NCI-H2029 (cell line): ENCODE measurements at places on chromosomes 13 and 19.

DNA sequence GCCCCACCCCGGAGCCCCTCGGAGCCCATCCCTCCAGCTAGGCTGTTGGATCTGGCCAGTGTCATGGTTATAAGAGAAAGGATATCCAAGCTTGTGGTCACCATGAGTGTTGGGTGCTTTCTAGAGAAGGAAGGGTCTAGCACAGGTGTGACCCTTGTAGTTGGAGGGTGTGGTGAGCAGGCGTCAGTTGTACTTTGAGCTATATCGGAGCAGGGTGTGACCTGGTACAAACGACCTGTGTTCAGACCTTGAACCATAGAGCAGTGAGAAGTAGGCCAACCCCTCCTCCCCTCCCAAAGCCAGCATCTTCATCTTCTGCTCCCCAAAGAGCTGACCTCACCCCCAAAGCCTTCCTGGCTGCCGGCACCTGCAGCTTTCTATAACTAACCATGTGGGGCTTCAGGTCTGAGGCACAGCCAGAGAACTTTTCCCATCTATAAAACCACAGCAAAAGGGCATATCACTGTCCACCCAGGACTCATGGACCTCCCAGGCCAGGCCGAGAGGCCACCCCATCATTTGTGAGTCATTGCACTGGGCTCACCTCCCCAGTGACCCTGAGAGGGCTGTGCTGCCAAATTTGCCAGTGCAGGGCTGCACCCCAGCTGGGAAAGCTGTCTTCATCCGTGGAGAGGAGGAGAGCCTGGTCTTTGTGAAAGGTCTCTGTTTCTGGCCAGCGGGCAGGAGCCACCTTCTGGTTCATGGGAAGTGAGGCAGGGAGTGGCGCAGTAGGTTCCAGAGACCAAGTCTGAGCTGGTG lies 14.2 kb downstream of the RAB8A start:
- DNase-seq: no peak

GRCh38 chr19:6236310-6237291 lies 43.2 kb downstream of the MLLT1 start:
- no peak for DNase-seq

GRCh38 chr19:13902993-13903555 lies 2.8 kb downstream of the BRME1 start:
- no peak for DNase-seq

GRCh38 chr19:6564393-6564792 lies 26.6 kb downstream of the CD70 start:
- DNase-seq: no peak

- DNase-seq: no peak
Observed at GRCh38 chr19:18906605-18907519, 10.9 kb upstream of the CERS1 start.

DNA sequence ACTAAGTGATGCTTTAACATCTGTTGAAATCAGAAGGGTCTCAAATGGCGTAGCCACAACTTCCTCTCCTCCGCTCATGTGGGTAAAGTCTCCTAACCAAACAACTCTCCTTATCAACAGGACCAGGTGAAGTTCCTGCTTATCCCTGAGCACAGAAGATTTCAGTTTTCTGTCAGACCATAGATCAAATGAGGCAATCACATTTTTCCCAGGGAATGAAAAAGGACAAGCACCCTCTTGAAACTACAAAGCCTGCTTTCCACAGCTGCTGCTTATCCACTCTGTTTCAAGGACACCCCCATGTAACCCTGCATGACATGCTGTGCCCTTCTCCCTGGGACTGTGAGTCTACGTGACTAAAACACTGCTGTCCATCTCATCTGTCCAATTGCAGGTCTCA lies 788.3 kb upstream of the SLITRK5 start:
- no peak for DNase-seq

DNA sequence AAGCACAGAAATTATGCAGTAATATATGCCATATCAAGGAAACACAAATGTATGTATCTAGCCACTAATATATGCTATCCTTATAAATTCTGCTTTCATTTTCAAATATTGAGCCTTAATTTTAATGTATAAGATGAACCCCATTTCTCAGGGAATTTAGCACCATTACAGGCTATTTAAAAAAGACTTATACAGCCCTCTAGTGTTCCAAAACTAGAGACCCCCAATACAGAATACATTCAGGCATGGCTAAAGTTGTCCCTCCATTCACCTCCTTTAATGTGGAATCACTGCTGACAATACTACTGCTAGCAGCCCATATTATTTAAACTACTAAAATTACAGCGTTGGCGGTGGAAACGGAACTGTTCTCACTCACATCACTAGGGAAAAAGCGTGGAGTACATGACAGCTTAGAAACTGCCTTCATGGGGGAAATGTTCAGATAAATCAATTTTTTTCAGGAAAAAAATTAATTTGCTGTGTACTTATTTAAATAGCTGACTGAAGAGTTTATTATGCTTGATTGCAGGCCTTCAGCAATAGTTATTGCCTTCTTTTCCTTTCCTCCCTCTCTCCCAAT lies 541.0 kb downstream of the PCDH9 start:
- no peak for DNase-seq

DNA sequence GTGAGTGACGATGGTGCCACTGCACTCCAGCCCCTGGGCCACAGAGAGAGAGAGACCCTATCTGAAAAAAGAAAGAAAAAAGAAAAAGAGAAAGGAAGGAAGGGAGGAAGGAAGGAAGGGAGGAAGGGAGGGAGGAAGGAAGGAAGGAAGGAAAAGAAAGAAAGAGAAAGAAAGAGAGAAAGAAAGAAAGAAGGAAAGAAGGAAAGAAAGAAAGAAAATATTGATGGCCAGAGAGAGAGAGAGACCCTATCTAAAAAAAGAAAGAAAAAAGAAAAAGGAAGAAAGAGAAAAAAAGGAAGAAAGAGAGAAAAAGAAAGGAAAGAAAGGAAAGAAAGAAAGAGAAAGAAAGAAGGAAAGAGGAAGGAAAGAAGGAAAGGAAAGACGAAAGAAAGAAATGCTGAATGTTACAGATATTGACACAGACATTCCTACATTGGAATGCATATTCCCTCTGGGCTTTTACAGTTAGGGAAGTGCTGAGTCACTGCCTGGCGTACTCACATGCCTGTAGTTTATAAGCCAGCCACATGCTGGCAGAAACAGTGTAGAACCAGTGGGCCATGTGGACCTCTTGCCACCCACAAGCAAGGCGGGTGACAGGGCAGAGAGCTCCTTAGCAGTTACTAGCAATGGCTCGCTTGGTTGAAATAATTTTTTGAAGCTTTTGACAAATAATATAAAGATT lies 34.6 kb upstream of the SLC46A3 start:
- DNase-seq: peak; percentile 0

- DNase-seq: no peak
Observed at GRCh38 chr19:30896554-30896953, 452.7 kb downstream of the TSHZ3 start.

DNA sequence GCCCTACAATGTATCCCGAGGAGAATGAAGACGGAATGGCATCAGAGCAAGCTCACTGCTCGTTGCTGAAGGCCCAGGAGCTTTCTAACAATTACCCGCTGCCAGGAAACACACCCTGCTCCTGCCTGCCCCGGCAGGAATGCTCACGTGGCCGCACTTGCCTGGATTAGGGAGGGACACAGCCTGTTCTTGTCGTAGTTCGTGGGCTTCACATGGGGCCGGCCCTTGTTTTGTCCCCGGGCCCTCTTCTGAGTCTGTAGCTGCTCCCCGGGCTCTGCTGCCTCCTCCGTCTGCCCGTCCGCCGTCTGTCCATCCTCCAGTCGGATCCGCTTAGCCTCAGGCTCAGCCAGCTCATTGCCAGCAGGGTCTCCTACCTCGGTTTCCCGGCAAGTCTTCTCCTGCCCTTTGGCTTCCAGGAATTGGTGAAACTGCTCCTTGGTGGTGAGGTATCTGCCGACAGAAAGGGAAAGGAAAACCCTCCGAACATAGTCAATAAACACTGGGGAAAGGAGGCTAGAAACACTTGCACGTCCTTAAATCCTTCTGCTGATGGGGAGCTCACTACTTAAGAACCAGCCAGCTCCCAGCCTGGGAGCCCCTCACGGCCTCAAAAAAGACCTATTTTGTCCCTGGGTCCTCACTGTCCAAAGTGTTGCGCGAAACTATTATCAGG lies 941 bp downstream of the DUS3L start:
- DNase-seq: no peak

DNA sequence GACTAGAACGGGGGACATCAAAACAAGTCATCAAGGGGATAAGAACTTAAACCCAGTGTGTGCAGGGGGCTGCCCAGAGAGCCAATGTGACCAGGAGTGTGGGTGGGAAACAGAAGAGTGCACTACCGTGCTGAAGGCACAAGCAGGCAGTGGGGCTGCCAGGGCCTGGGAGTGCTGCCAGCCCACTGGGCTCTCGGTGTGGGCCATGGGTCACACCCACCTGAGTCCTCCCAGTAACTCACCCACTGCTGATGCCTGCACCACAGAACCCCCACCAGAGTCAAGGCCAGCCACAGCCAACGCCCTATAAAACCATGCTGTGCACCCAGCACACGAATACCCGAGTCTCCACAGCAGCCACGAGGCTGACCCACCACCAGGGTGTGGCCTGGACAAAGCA lies 8.5 kb downstream of the MED26 start:
- no peak for DNase-seq

DNA sequence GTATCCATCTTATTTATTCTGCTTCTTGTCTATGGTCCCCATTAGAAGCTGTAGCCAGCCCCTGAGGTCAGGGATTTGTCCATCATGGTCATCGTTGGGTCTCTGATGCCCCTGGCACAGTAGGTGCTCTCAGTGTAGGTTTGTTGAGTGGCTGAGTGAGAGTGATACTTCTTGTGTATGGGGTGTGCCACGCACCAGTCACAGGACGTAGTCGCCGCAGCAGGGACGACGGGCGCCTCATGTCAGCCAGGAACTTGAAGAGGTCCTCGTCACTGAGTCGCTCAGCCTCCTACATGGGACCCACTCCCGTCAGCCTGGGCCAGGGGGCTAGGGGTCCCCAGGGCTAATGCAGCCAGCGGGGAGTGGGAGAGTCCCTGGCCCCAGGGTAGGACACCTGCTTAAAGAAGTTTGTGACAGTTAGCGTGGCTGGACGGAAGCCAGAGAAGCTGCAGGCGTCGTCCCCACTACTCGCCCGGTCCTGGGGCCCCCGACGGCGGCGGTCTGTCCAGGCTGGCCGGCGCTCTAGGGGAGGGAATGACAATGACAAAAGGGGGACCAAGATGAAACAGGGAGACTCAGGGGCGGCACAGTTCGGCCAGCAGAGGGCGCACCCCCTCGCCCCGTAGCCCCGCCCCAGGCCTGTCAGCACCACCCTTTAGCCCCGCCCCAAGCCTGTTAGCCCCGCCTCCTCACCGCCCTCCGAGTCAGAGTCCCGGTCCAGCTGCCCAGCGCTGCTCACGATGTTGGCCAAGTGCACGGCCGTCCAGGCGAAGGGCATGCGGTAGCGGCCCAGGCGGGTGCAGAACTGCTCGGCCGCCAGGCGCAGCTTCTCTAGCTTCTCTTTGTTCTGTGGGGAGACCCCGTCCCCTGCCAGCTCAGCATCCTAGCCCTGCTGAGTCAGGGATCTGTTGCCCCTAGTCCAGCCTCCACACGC lies 3.7 kb downstream of the ANGPTL8 start:
- peak; percentile 70 for DNase-seq

GRCh38 chr13:68056816-68057710 lies 826.9 kb upstream of the PCDH9 start:
- peak; percentile 40 for DNase-seq

DNA sequence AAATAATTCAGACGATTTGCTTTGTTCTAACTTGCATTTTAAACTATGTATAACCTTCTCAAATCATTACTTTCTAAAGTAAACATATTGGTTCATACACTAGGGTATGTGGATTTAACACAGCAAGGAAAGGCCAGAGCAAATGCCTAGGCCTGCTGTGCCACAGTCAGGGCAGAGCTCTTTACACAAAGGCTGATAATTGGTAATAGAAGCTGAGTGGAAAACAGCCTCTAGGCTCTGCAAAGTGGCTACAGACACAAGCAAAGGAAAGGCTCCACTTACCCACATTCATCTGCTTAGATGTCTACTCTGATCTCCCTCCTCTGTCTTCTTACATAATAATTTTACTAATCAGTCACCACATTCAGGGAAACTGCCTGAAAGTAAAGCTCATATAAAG lies 382.9 kb downstream of the OLFM4 start:
- DNase-seq: no peak

- no peak for DNase-seq
Observed at GRCh38 chr13:76830805-76831204, 55.4 kb downstream of the KCTD12 start.

DNA sequence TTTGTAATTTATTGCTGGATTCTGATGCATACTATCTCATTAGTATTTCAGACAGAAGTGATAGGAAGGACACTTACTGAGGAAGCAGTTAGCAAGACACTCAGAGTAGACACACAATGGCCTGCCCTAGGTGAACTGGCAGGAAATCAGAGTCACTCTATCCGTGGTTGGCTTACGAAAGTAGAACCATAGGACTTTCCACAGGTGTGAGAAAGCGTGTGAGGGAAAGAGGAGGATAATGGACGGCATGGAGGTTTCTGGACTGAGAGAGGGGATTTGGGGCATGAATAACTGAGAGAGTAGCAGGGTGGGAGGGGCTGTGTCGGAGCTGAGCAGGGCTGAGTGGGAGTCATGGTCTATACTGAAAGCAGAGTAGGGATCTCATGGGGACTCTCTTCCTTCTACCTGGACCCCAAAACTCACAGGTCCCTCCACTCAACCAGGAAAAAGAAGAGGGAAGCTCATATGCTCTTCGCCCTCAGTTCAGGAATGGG lies 18.7 kb upstream of the EID2 start:
- DNase-seq: peak; percentile 46

GRCh38 chr19:7905859-7906258 lies 2.2 kb downstream of the MAP2K7 start:
- no peak for DNase-seq

- no peak for DNase-seq
Observed at GRCh38 chr13:95507991-95508390, 44.5 kb upstream of the CLDN10 start.

DNA sequence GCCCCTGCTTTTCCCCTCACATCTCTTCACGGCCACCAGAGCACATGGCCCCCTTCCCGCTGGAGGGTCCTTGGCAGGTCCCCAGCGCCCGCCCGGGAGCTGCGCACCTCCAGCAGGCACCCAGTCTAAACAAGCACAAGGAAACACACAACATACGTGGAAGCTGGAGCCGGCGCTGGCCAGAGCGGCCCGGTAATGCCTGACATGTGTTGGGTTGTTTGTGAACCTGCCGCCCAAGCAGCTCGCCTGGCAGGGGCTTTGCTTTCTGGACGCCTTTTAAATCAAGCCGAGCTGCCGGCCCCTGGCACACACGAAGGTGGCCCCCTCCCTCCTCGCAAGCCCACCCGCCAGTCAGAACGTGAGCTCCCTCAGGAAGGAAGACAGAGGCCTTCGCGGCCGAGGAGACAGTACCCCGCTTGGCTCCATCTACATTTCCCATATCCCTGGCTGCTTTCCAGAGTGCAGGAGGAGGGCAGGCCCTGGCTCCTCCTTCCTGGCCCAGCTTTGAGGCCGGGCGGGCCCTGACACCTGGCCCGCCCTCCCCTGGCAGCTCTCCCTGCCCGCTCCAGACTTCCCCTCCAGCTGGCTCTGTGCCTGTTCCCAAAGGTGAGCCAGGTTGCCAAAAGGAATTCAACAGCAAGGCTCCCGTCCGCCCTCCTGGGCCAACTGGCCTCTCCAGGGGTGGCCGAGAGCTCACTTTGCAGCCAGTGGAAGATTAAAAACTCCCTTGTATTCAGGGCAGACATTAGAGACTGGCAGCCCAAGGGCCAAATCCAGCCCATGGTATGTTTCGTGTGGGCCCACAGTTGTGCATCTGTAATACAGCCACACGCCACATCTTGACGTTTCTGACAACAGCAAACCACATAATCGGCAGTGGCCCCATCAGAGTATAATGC lies 28.7 kb downstream of the COMP start:
- peak; percentile 97 for DNase-seq

- no peak for DNase-seq
Observed at GRCh38 chr19:14686411-14686810, 3.4 kb upstream of the ZNF333 start.

GRCh38 chr19:16327911-16328823 lies 3.5 kb downstream of the KLF2 start:
- DNase-seq: no peak
